Activated CD4-positive, alpha-beta T cell treated with anti-CD3 and anti-CD28 coated beads, Interleukin-2, amount 10 ng/mL, durations not matched to agents 24 days and 14 days (primary cell): ENCODE measurements at places on chromosomes 7 and 10. TPM values are rescaled to one million over a fixed set of nuclear protein-coding genes. Genes with fewer than 3 reads are reported as not detected.
A peak's percentile ranks its signal among the peaks of the same experiment; 100 is the strongest.

DNA sequence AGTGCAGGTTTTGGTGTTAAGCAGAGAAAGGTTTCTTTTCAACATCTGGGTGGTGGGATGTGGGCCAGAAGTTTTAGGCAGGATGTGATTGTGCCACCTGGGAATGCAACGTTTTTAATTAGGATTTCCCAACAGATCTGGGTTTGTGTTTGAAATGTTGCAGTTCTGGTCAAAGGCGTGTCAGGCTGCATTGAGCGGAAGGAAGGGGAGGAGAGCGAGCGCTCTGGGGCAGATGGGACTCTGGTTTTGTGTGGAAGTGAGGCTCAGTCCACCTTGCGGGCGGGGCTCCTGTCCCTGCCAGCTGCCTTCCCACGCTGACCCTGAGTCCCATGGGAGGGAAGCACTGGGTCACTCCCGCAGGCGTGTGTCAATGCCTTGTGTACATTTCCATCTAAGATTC is 767.7 kb downstream of the KCNMA1 start:
- no peak for DNase-seq

DNA sequence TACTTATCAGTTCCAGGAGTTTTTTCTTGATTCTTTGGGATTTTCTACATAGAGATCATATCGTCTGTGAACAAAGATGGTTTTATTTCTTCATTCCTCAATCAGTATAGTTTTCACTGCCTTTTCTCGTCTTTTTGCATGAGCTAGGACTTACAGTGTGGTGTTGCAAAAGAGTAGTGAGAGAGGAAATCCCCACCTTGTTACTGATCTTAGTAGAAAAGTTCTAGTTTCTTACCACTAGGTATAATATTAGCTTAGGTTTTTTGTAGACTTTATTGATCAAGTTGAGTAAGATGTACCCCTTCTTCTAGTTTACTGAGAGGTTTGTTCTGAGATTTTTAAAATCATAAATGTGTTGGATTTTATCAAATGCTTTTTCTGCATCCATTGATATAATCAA is 123.3 kb downstream of the TMEM26 start:
- no peak for DNase-seq

The CLDN3 gene
- not detected in 2 replicates for total RNA-seq

DNA sequence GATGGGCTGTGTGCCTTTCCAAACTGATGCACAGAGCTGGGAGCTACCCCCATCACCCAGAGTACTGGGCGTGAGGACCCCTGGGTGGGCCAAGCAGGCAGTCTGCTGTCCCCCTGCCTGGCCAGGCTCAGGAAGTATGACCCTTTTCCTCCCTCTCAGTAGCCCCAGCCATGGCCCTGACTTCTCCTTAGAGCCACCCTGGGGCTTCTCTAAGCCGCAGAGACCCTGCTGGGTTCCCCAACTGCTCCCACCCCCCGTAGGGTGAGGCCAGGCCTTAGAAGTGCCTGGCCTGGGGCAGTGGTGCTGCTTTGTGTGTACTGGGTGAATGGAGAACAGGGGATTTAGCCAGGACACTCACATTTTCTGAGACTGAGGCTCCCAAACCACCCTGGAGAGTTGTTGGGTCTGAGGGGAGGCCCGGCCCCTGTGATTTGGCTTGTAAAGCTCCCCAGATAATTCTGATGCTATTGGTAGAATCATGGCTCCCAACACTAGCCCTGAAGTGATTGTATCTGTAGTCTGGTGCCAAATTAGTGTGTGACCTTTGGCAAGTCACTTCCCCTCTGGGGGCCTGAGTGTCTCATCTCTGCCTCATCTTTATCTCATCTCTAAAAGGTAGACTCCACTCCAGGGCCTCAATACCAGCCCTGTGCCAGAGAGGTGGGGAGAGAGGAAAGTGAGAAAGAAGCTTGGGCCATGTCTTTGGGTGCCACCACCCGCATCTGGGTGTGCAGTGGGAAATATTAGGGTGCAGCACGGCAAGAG is 99.7 kb upstream of the PPIF start:
- peak; percentile 64 for DNase-seq

The AKR1C8 gene
- not detected in 2 replicates for total RNA-seq

The ZNF736 gene
- 18.7 and 22.6 TPM in 2 replicates for total RNA-seq

DNA sequence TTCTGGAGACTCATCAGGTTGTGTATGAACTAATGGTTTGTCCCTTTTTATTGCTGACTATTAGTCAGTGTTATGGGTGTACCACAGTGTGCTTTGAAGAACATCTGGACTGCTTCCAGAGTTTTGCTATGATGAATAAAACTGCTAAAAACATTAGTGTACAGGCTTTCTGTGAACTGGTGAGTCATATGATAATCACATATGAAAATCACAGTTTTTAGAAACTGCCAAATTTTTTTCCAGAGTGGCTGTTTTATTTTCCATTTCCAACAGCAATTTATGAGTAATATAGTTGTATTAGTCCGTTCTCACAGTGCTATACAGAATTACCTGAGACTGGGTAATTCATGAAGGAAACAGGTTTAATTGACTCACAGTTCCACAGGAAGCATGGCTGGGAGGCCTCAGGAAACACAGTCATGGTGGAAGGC is 281.2 kb upstream of the VSTM2A start:
- no peak for DNase-seq

DNA sequence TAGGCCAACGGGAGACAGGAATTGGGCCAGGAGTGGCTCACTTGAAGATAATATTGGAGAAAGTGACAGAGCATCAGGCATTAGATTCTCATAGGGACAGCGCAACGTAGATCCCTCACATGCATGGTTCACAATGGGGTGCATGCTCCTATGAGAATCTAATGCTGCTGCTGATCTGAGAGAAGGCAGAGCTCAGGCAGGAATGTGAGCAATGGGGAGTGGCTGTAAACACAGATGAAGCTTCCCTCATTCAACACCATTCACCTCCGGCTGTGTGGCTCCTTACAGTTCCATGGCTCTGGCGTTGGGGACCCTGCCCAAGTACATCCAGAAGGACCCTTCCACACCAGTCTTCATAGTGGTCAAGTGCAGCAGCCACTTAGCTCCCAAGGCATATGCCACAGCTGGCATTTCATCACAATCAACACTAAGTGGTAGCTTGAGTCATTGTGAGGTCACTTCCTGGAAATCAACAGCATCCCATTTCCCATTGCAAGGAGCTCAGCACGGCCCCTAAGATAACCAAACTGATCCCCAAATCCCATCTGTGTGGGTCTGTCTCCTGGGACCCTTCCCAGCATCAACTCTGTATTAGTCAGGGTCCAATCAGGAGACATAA is 174.5 kb downstream of the TPST1 start:
- no peak for DNase-seq

The ANXA8L1 gene
- total RNA-seq = not detected in 2 replicates
